Effector memory CD4-positive, alpha-beta T cell (primary cell): ENCODE measurements at places on chromosomes 4 and X.

- DNase-seq, result no peak
These were observed 1063.8 kb upstream of the INTU start for GRCh38 chr4:126568652-126569570.

GRCh38 chrX:148768296-148768695 is 267.9 kb downstream of the AFF2 start:
- no peak for DNase-seq

DNA sequence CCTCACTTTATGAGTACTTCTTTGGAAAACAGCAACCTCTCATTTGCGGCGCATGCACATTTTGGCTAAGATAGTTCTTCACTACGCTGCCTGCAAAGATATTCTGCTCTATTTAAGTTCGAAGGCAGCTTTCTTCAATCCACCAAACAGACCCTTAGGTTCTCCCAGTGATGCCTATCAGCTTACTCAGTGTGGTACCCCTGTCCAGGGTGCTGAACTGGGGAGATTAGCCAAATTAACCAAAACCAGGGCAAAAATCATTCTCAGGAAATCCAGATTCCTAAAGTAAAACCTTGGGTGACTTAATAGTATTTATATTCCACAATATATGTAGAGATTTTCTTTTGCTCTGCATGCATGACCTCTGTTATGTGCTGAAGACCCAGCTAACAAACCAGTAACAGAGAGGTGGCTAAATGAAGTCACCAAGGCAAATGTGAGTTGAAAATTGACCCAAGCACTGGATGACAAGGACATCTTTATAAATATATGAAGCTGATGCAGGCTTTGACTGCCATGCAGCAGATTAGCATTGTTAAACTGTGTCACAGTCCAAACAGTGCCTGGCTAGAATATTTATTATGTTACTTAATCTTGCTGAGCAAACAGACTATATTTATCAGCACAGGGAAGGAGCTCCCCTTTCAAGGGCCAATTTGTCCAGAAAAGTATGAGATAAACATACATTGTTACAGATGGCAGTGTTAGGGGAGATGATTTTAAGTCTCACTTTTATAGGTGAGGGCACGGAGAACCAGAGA is 418.2 kb downstream of the STIM2 start:
- DNase-seq, result no peak

GRCh38 chrX:134377537-134377936 is 82.4 kb upstream of the HPRT1 start:
- DNase-seq, result no peak

DNA sequence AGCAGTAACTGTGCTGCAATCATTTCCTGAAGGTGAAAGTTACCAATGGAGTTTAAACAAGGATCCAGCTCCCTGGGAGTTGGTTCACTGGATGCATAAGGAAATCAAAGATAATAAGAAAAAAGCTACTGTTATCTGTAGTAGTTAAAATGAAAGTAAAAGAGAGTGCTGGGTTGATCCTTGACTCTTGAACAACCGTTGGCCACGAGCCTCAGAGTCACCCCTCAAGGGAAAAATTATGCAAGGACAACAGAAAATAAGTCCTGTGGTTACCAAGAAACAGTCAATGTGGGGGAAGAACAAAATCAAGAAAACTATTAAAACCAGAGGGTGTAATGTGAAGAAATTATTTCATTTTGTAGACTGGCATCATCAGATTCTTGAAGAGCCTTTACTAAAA is 49.7 kb upstream of the DDIT4L start:
- no peak for DNase-seq

GRCh38 chr4:87532109-87532508 is 2.9 kb upstream of the SPARCL1 start:
- DNase-seq, result no peak

DNA sequence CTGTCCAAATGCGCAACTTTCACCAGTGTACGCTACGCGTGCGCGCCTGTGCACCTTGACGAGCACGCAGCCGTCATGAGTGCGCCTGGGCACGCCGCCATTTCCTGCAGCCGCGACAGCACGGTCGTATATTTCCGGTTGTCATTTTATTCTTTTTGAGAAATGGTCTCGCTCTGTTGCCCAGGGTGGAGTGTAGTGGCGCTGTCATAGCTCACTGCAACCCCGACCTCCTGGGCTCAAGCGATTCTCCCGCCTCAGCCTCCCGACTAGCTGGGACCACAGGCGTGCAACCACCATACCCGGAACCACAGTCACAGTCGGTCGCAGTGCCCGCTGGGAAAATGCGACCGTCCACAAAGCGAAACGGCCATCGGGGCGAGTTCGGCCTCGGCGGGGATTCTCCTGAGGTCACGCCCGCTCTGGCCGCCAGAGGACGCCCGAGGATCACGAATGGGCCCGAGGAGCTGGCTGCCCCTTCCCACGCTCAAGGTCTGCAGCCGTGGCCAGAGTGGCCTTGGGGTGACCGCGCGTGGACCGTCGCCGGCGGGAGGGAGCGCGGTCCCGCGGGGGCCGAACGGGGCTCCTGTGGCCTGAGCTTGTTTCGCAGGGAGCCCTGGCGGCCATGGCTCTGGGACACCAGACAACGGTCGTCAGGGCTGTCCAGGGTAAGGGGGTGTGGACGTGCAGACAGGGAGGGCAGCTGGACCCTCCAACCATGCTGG is 23.7 kb upstream of the PNMA3 start:
- peak; percentile 25 for DNase-seq

GRCh38 chrX:118698516-118699170 is 28.8 kb upstream of the IL13RA1 start:
- DNase-seq, result no peak

DNA sequence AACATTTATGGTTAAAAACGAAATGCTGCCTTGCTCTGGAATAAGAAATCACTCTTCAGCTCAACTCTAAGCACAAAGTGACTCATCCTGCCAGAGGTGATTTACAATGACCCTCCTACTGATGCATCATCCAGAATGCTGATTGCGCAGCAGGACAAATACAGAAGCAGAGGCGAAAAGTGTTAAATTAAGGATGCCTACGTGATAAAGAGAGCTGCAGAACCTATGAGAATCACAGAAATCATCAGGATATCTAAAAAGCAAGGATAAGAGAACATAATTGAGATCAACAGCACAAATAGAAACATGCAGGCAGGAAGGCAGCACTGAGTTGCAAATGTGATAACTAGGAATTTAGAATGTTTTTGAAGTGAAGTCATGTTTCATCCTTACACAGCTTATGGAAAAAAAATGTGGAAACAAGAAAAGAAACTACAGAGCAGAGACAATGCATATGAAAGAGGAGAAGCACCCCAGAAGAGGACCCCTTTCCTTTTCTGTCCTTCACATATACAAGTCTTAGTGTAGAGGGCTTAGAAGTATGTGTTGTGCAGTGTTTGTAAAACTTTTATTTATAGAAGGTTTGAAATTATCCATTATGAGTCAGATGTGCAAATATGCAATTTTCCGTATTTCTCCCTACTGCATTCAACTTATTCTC is 188.4 kb downstream of the SLC7A11 start:
- no peak for DNase-seq

DNA sequence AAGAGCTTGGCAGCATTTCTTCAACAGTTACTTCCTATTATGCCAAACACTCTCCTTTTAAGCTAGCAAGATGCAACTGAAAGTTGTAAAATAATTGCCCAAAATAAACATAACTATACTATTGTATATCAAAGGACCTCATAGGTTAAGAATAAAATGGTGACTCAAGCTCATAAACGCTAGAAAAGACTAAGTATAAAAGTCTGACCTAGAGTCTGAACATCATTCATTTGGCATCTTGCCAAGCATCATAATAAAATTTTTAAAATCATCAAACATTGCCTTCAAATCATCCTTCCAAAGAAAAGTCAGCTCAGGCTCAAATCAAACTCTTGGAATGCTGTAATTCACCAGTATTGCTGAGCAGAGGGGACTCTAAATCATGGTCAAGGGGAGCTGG is 281.2 kb downstream of the QDPR start:
- no peak for DNase-seq

GRCh38 chr4:7307394-7308099 is 115.2 kb downstream of the SORCS2 start:
- no peak for DNase-seq

DNA sequence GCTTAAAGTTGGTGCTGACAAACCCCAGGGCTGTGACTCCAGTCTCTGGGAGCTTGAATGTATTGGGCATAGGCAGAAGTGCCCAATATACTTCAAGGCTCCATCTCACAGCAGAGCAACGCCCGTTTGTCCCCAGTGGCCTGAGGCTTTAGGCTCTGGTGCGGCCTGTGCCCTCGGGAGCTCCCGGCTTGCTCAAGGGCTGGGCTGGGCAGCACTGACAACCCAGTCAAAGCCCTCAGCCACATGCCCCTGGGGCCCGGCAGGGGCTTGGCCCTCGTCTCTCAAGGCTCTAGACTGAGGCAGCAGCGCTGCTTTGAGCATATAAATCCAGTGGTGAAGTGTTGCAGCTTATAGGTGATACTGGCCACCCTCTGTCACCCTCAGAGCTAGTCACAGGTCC is 203.7 kb downstream of the AFAP1 start:
- DNase-seq, result no peak

DNA sequence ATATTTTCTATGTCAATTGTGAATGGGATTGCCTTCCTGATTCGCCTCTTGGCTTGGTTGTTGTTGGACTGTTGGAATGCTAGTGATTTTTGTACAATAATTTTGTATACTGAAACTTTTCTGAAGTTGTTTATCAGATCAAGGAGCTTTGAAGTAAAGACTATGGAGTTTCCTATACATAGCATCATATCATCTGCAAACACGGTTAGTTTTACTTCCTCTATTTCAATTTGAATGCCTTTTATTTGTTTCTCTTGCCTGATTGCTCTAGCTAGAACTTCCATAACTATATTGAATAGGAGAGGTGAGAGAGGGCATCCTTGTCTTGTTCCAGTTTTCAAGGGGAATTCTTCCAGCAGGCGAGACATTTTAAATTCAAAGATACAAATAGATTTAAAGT is 226.5 kb downstream of the FBXO8 start:
- DNase-seq, result no peak

DNA sequence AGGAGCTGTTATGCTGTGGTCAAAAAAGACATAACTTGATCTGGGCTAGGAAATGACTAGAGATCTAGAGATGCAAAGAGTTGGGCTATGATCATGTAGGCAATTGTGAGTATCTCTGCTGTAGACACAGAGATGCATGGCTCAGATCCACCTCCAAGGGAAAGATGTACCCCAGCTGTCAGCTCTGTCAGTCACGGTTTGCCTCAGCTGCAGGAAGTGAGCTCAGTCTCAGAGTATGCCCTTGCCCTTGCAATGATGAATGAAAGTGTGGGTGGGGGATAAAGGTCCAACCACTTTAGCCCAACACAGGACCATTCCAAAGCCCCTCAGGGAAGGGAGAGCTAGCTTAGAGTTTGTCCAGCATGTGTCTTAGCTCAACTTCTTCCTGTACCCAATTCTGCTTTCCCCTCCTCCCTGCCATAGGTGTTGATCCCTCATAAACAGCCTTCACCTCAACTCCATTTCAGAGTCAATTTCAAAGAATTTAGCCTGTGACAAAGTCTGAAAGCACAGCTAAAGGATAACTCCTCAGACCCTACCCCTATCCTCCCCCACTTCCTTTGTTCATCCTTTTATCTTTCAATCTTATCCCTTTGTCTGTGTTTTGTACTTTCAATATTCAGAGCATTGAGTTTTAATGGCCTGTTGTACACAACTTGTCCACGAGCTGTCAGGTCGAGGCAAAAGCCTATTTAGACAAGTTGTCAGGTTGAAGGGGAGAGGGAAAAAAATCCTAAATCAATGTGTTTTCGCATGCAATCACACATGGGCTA is 90.6 kb downstream of the MID1IP1 start:
- no peak for DNase-seq

GRCh38 chrX:40170830-40171512 is 73.2 kb upstream of the BCOR start:
- no peak for DNase-seq

GRCh38 chr4:90137555-90137954 is 10.4 kb downstream of the CCSER1 start:
- no peak for DNase-seq
